ENCODE measurements at places on chromosomes 6 and 20.

GRCh38 chr20:1820138-1821079 is 74.8 kb upstream of the SIRPA start:
- no peak for DNase-seq

- no peak for DNase-seq
These were observed 32.3 kb downstream of the YTHDF1 start for GRCh38 chr20:63183422-63184146.

- DNase-seq, result no peak
These were observed 461.6 kb downstream of the PREX1 start for GRCh38 chr20:48366230-48366629.

DNA sequence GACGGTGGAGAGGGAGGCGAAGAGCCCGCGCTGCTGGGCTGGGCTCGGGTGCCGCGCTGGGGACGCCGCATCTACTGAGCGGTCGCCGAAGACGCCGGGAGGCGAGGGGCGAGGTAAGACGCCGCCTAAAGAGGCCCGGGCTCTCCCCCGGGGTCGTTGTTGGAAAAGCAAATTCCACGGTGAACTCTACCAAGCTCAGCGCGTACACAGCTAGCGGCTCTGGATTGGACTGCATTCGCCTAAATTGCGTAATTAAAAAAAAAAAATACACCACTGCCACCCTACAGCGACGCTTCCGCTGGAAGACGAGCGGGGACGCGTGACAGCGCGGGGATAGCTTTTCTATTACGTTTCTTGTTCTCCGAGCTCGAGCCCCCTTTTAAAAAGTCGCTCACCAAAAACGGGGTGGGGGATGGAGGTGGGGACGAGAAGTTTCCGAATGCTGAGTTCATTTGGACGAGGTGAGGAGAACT is 92.0 kb upstream of the PRDM1 start:
- DNase-seq, result no peak

GRCh38 chr6:20212392-20213111 is at the start of gene MBOAT1:
TSS of gene MBOAT1 (minus strand) at chr6:20212469. CDS start at chr6:20212234, 235 bp downstream.
- no peak for DNase-seq

DNA sequence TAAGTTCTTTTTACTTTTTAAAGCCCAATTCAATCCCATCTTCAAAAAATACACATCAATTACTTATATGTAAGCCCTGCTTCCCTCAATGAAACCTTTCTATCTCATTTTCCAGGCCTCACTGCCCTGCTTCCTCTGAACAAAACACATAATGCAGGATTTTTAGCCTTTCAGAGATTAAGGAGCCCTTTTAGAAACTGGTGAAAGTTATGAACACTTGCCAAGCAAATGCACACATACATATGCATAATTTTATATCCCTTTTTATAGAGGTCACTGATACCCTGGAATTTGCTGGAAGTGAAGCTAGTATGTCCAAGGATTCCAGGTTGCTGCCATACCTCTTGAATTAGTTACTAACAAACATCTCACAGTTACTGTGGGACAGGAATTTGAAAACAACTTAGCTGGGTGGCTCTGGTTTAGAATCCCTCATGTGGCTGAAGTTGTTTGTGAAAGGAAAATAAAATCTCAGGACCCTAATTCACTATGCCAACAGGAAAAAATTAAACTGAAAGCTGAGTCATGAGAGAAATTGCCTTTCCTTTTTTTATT is 75.8 kb downstream of the UBE3D start:
- DNase-seq, result no peak

DNA sequence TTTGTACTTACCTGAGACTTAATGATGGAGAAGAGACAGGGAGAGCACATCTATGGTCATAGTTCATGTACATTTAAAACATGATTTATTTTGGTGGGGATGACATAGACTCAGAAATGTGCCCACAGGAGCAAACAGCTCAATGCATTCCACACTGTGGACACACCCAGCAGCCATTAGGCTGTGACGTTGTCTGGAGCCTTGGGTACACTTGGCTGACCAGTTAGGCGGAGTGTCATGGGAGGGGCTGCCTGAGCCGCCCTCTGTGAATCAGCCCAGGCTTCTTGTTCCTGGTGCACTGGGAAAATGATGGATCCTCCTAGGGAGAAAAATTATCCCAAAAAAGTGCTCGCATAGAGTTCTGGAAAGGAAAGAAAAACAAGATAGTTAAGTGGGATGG is 231.0 kb upstream of the GMDS start:
- no peak for DNase-seq

DNA sequence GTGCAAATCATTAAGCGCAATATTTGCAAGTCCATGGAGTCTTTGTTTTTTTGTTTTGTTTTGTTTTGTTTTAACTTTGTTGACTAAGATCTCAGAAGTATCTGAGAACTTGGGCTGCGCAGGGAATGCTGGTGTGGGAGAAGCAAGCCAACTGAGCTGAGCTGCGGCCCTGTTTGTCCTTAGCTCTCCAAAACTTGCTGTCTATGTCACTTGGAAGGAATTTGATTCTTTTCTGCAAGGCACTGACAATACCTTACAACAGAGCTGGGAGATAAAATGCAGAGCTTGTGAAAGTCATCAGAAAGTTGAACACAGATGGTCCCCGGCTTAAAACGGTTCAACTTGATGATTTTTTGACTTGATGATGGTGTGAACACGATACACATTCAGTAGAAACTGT is 5.4 kb downstream of the SLC22A23 start:
- DNase-seq, result no peak

GRCh38 chr6:135667691-135668455 is 170.3 kb upstream of the AHI1 start:
- DNase-seq, result peak; percentile 7

DNA sequence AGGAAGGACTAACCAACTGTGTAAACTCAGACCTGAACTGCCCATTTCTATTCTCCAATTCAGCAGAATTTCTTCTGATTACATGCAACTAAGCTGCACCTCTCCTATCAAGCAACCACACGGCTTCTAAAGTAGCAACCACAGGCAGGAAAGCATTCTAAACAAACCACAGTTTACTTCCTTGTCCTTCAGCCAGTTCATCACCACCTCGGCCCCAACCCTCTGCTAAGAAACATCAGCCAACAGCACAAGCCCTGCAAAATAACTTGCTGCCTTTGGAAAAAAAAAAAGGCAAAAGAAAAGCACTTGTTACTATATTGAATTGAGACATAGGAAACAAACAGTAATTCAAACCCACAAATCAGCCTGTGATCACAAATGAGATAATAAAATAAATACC is 140.3 kb downstream of the NFATC2 start:
- no peak for DNase-seq

DNA sequence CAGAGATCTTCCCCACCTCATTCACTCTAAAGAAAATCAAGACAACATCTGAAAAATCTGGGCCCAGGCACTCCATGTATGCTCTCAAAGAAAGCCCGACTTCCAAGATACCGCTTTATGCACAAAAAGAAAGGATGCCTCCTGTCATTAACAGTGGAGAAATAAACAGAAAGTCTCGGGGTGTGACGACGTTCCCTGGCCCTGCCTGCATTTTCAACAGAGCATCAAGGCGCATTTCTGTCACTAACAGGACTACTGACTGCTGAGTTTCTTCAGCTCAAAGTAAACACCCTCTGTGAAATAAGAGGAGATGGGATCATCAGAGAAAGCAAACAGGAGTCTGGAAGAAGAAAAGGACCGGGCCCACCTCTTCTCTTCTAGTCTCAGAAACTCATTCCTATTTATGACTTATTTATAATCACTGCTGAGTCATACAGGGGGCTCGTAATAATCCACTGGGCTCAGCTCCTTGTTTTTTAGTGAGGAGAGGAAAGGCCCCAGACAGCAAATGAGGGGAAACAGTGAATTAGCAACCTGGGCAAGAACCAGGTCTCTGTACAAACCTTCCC is 99.7 kb downstream of the ZMYND8 start:
- DNase-seq, result no peak

- DNase-seq, result no peak
These were observed 203.2 kb downstream of the SIM1 start for GRCh38 chr6:100261486-100261885.

- no peak for DNase-seq
These were observed 13.6 kb upstream of the CHD6 start for GRCh38 chr20:41631826-41632225.

DNA sequence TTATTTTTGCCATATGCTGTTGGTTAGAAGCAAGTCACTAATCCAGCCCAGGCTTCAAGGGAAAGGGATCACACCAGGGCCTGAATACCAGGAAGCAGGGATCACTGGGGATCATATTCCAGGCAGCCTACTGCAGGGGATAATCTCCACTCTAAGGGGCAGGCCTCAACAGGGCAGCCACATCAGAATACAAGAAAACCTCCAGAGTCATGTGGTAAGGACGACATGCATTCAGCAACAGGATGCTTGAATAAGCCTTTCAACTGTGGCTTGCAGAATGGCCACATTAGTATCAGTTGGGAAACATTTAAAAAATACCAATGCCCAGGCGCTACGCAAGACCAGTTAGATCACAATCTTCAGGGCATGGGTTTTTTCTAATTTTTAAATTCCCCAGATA is 109.1 kb downstream of the LY86 start:
- DNase-seq, result no peak

DNA sequence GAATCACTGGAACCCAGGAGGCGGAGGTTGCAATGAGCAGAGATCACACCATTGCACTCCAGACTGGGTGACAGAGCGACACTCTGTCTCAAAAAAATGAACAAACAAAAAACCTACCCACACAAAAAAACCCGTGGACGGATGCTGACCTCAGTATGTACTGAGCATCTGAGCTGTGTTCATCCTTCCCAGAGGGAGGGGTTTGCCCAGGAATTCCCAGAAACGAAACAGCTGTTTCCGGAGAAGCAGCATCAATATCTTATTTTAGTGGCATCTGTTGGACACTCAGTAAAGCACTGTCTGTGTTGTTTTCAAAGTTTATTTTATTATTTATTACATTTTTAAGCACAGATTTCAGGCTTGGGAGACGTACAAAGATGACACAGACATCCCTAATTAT is 18.7 kb downstream of the NANP start:
- DNase-seq, result no peak

DNA sequence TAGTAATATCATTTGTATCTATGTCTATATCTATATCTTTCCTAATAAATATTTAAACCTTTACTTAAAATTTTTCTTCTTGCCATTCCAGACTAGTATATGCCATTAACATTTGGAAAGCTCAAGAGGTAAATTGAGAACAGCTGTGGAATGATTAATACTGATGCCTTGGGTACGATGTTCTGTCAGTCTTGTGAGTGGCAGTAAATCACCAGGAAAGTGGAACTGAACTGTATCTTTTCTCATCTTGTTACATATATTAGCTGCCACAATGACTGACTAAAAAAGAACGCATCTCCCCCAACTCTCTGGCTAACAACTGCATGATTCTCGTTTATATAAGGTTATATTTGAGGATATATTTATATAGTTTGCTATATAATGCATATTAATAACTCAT is 137.0 kb upstream of the ASCC3 start:
- DNase-seq, result no peak

DNA sequence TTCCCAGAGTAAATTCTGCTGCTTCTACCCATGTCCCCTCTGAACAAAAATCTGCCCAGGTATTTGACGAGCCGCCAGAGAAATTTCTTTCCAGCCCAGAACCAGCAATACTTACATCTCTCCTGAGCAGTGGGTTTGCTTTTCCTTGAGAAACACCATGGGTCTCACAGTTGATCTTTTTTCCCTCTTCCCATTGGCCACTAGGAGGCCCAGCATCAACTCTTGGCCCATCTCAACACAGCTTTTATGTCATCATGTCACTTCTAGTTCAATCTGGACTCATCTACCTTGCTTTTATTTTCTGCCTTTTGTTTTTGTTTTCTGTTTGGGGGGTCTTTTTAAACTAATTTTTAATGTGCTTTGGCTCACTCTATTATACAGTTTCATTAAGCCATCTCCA is 18.8 kb downstream of the MAFB start:
- no peak for DNase-seq

DNA sequence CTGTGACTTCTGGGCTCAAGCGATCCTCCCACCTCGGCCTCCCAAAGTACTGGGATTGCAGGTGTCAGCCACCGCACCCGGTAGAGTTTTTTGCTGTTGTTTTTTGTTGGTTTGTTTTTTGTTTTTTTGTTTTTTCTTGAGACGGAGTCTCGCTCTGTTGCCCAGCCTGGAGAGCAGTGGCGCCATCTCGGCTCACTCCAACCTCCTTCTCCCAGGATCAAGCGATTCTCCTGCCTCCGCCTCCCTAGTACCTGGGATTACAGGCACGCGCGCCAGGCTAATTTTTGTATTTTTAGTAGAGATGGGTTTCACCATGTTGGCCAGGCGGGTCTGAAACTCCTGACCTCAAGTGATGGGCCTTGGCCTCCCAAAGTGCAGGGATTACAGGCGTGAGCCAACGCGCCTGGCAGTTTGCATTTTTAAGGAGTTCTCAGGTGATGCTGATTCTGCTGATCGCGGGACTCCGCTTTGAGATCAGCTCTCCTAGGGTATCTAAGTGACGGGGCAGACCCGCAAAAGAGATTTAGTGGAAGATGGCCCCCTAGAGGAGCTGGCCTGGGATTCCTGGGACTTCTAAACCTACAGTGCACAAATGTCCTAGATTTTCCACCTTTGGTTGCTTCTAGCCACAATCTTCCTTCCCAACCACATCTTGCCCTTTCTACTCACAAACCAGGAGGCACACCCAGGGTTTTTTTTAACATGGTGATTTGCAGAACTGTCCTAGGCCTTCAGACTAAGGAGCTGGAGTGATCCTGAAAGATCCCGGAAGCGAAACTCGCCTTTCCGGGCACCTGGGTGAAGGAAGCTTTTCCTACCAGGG is 45.2 kb downstream of the DPPA5 start:
- no peak for DNase-seq

GRCh38 chr6:169158174-169158573 is 95.5 kb downstream of the THBS2 start:
- DNase-seq, result no peak
